ENCODE measurements at places on chromosomes 1 and 21. TPM values are rescaled to one million over a fixed set of nuclear protein-coding genes. Genes with fewer than 3 reads are reported as not detected.

METTL18 gene
- 8.2 TPM for total RNA-seq

CCDC27 gene
- total RNA-seq = not detected

GRCh38 chr1:223771469-223771813 is 59.1 kb downstream of the CAPN2 start:
- DNase-seq = no peak

DNA sequence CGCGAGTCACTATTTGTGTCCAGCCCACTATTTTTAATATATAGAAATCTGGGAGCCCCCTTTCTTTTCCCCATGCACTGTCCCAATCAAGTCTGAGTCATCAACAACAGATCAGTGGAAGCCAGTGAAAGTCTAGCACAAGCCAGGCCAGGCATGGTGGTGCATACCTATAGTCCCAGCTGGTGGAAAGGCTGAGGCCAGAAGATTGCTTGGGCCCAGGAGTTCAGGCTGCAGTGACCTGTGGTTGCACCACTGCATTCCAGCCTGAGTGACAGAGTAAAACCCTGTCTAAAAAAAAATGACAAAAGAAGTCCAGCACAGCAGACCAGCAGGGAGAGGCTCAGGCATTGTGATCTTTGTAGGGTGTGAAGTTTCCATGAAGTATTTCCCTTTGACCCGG is 9.0 kb upstream of the RPL5 start:
- no peak for DNase-seq

ZNF593OS gene
- not detected for total RNA-seq

DNA sequence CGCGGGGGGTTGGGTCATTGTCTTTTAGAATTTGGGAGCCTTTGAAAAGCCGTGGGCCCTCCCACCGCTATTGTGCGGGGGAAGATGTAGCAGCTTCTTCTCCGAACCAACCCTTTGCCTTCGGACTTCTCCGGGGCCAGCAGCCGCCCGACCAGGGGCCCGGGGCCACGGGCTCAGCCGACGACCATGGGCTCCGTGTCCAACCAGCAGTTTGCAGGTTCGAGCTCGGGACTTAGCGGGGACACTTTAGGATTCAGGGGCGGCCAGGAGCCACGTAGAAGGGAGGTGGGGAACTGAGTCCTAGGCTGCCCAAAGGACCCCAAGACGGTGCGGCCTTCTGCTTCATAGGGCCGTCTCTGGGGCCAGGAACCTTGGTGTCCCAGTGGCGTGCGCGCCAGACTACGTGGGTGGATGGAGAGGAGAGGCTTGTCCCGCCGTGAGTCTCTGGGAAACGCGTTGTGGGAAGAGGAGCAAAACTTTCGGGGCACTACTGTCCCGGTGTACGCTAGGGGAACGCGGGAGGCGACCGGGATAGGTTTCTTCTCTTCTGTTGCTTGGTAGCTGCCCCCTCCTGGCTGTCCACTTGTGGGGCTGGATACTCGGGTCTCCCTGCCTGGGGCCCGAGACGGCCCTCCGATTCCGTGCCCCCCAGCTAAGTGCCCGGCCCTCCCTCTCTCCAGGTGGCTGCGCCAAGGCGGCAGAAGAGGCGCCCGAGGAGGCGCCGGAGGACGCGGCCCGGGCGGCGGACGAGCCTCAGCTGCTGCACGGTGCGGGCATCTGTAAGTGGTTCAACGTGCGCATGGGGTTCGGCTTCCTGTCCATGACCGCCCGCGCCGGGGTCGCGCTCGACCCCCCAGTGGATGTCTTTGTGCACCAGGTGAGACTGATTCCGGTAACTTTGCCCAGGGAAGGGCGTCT is at the start of gene LIN28A:
Gene LIN28A (plus strand): TSS at position 112 of the 918 bp plus-strand sequence. CDS start 75 bp downstream, at position 187.
- no peak for DNase-seq

REN gene
- total RNA-seq = 0.87 TPM

DNA sequence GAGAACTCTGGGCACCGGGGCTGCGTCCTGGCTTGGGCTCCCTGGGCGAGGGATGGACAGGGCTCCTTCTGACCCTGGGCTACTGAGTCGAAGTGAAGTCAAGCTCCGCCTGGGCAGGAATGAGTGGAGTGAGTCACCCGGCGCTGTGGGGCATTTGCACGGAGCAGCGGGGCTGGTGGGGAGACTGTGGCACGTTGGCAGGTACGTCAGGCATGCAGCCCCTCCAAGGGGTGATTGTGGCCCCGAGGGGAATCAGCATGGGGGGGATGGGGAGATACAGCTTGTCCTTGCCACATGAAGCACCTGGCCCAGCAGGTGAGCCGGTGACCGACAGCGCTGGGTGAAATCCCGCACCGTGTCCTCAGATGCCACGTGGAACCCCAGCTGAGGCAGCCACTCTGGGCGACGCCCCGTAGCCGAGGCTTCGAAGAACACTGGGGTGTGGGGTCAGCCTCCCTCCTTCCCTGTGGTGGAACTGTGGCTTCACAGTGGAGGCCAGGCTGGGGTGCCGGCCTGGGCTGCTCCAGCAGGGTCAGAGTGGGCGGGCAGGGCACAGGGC is 62.3 kb downstream of the COL18A1 start:
- DNase-seq = peak; percentile 43

- no peak for DNase-seq
Measured at GRCh38 chr21:45698493-45699184, 55.1 kb downstream of the PCBP3 start.

DNA sequence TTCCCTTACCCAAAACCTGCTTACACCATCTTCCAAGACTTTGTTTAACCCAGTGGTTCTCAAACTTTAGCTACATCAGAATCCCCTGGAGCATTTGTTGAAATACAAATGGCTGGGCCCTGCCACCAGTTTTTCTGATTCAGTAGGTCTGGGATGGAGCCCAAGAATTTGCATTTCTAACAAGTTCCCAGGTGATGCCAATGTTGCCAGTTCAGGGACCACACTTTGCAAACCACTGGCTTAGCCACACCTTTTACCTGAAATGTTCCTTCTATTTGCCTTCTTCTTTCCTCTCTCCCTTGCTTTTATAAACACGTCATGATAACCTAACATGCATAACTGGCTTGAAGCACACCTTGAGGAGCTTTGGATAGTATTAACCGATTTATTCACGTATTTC is 16.1 kb upstream of the FCAMR start:
- no peak for DNase-seq

DNA sequence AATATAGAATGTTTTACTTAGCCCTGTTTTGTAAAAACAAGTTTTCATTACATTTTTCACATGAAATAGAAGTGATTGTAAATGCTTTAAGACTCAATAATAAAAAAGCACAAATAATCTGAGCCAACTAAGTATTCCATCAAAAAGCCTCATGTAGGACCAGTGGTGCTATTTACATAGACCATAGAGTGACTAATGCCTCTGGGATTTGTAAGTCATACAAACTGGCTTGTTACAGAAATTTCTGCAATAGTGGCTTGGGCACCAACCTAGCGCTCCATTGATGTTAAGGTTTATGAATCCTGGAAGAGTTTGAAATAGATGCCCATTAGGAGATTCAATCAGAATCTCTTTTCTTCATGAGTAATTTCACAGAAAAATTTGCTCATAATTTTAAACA is 31.9 kb downstream of the ZMYM1 start:
- DNase-seq = no peak

CRYBG2 gene
- 27.7 TPM for total RNA-seq

GRCh38 chr1:101437800-101438199 is 201.0 kb downstream of the S1PR1 start:
- no peak for DNase-seq

Measured in mucosa of descending colon (tissue), 3 donors.